ENCODE measurements at places on chromosomes 13 and 19. TPM values are rescaled to one million over a fixed set of nuclear protein-coding genes. Genes with fewer than 3 reads are reported as not detected.

DNA sequence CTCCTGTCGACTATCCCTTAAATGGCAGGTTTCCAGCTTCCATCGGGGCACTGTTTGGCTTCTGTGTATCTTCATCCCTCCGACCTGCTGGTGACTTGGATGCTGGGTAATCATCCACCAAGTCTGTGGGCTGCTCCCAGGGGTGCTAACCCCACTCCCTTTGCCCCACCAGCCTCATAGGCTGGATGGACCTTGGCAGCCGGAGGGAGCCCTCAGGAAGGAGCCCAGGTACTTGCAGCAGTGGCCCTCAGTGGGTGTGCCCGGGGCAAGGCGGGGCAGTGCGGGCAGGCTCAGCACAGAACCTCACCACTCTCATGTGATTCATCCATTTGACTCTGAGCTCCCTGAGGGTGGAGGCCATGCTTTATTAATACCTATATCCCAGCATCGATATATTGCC, 27.4 kb upstream of the TUBGCP3 start:
- no peak for DNase-seq

Gene NTF4
- not detected for total RNA-seq

Gene DCLK1
- total RNA-seq = 8.6 TPM

DNA sequence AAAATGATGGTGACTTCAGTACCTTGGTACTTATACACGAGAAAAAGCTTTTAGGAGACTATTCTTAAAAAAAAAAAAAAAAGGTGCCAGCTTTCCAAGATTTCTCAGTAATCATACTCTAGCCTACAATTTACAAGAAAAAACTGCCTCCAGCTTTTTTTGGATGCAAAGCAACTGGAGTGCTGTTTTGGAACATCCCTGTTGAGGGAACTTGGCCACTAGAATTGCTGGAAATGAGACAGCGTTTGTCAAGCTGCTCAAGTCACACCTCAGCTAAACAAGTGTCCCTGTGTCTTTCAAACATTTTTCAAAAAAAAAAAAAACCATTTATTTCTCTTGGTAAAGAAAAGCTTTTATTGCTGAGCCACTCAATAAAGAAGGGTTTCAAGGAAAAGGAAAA, 413.1 kb upstream of the ARGLU1 start:
- no peak for DNase-seq

Gene LRG1
- 21.1 TPM for total RNA-seq

Gene ZFP30
- 27.0 TPM for total RNA-seq

- no peak for DNase-seq
These were observed 7.2 kb downstream of the GPX4 start for GRCh38 chr19:1110809-1111640.

Gene TNFSF9
- total RNA-seq = not detected

Gene SPIB
- total RNA-seq = not detected

GRCh38 chr19:295687-296370, 4.6 kb upstream of the PLPP2 start:
- no peak for DNase-seq

DNA sequence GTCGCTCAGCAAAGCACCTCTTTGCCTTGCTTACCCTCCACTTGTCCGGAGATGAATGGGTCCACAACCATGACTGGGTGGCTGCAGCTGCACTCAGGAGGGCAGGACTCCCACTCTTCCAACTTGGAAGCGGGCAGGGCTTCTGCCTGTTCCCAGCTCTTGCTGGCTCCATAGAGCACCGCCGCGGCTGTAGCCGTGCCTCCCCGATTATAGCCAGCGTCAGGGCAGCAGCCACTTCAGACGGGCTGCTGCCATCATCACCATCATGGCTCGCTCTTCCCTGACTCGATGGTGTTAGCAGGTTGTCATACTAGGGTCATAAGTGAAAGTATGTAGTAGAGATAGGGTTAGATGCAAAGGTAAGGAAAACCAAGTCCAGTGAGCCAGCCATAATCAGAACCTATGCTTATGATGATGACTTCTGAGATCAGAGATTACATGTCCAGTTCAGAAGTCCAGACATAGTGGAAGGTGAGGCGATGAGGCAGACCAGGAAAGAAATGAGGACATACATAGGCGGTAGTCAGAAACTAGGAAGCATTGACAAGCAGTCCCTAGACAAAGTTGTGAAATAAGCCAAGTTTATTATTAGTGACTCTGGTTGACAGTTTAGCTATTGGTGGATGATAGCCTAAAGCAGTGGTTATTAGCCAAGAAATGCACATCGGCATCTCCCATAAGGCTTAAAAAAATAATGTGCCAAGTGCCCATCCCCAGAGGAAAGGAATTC, 4.4 kb upstream of the INTS6 start:
- DNase-seq = no peak

GRCh38 chr19:8910775-8911414, 78.7 kb downstream of the MBD3L1 start:
- no peak for DNase-seq

DNA sequence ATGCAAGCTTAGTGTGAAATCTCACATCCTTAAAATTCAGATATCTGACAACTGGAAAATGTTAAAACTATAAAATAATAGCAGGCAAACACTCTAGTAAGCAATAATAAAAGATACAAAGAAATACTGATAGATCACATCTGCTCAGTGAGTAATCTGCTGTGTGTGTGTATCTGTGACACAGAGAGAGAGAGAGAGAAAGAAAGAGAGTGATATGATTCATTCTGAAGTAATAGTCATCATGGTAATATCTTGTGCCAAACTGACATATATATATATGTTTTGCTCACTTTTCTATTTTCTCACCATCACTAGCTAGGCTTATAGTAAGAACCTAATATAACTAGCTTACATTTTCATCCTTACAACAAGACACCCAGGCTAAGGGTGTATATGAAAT, 288.0 kb upstream of the SLITRK6 start:
- DNase-seq = no peak

DNA sequence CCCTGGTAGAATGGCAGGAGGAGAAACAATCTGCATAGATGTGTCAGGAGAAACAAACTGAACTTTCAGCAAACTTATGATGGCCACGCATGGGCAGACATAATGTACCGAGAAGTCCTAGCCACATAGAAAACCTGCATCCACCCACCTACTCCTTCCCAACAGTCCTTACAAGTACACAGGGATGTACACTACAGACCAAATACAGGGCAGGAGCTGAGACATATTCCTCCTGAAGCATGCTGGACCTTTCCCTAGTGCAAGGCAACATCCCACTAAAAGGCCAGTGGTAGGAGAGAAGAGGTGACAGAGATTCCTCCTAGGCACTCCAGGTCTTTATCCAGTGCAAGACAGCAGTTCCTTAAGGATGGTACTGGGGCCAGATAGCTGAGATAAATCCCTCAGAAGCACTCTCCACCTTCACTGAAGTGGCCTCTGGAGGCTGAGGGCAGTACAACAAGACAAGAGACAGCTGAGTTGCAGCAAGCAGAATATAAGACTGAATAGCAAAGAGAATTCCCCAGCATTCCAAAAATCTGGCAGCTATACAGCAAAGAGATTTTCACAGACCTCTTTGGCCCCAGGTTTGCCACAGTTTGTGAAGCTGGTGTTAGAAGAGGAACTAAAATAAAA, 18.3 kb downstream of the VWA8 start:
- no peak for DNase-seq

- no peak for DNase-seq
These were observed 30.8 kb downstream of the CCNE1 start for GRCh38 chr19:29842471-29843179.

- DNase-seq = no peak
These were observed 335.5 kb downstream of the TBC1D4 start for GRCh38 chr13:75146436-75146835.

Gene ZNF575
- not detected for total RNA-seq

DNA sequence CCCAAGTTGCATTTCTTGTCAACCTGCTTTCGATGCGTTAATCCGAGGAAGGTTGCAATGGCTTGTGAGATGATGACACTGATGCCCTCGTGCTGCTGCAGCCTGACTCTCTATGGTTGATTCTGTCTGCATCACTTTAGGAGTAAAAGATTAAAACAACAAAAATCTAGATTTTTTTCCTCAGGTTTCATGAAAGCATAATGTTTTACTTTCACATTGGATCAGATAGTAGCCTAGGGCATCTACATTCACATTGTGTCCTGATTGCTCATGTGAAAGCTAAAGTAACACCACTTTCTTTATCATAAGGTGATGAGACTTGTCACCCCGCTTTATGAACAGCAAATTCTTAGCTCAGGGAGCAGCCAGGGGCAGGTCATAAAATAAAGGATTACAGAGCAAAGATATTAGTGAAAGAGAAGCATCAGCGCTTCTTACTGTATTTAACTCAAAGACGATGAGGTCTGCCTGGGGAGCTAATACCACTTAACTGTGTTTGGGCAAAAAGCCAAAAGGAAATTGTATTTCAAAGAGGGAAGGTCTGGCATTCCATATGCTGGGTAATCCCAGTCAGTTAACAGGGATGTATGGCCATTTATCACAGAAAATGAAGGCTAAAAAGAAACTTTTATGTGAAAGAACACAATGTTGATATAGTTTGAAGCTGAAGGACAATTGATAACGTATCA, 270.5 kb downstream of the GPC6 start:
- DNase-seq = no peak

GRCh38 chr13:110371550-110372465, 64.7 kb downstream of the COL4A2 start:
- DNase-seq = no peak

- DNase-seq = no peak
These were observed 57.3 kb upstream of the TNFRSF19 start for GRCh38 chr13:23512762-23513395.

DNA sequence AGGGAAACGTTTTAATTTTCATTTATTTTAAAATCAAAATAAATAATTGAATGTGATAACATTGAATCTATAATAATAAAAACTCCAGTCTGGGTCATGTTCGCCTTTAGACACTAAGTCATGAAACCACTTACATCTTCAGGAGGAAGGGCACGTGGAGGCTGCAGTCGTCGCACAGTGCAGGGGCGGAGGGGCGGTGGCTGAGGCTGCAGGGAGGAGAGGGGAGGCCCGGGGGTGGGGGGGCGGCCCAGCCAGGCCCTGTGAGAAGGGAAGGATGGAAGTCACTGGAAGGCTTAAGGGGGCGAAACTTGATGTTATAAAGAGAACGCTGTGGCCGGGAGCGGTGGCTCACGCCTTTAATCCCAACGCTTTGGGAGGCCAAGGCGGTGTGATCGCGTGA, 14.9 kb upstream of the LATS2 start:
- no peak for DNase-seq

Gene IGFL1
- not detected for total RNA-seq

- no peak for DNase-seq
These were observed 20.5 kb downstream of the ZNF607 start for GRCh38 chr19:37699057-37699456.

Gene GRIN3B
- 0.26 TPM for total RNA-seq

DNA sequence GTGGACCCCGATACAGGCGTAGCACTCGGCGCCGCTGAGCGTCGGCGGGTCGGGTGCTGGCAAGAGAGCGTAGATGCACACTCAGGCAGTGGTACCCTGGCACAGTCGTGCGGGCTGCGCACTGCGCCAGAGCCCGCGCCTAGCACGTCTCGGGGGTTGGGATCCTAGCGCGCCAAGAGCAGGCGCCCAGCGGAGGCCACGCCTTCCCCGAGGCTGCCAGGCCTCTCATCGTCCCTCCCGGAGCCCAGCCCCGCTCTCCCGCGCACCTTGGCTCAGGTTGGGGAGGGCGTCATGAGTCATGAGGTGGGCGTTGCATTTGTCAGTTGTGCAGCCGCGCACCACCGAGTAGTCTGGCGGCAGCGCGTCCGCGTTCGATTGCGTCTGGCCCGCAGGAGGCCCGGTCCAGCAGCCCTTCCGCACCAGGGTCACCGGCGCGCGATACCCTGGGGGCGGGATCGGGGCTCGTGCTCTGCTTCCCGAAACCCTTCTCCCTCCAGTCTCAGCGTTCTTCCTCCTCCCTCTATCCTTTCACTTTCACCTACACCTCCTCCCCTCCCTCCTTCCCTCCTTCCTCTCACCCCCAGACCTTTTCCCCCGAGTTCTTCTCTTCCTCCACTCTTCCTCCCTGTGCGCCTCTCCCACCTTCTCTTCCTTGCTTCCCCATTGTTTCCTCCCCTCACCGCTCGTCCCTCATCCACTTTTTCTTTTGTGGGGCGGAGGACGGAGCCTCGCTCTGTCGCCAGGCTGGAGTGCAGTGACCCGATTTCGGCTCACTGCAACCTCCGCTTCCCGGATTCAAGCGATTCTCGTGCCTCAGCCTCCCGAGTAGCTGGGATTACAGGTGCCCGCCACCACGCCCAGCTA, 3.5 kb downstream of the LYPD5 start:
- DNase-seq = peak; percentile 41

GRCh38 chr13:94065741-94066140, 413.7 kb downstream of the DCT start:
- no peak for DNase-seq

Gene URAD
- not detected for total RNA-seq

Gene PLK5
- not detected for total RNA-seq

DNA sequence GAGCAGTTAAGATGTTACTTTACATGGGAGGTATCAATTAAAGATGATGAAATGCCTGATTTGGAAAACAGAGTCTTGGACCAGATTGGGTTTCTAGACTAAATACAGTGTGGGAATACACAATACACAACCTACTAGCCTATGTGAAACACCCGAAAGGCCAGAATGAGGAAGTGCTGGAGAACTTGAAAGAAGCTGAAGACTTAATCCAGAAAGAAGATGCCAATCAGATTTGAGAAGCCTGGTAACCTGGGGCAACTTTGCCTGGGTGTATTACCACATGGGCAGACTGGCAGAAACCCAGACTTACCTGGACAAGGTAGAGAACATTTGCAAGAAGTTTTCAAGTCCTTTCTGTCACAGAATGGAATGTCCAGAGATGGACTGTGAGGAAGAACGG, 43.2 kb downstream of the N4BP2L1 start:
- DNase-seq = peak; percentile 5

GRCh38 chr13:22855926-22856325, 324.9 kb upstream of the SGCG start:
- DNase-seq = no peak

All from body of pancreas (tissue), 4 donors.